ENCODE measurements at places on chromosomes 3 and 15.

DNA sequence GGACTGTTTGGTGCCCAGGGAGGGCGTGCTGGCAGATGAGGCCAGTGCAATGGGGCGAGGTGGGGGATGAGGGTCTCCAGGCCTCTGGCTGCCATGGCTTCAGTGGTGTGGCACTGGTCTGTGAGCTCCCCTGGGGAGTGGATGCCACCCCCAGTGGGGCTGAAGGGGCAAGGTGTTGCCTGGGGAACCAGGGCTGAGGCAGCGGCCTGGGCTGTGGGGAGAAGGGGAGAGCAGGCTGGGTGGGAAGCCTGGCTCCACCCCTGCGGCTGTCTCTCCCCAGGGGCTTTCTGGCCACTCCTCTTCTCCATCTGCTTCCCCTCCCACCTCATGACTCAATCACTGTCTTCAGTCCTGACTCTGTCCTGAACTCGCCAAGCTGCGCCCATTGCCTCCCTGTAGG lies 88.4 kb upstream of the TLE3 start:
- no peak for DNase-seq

DNA sequence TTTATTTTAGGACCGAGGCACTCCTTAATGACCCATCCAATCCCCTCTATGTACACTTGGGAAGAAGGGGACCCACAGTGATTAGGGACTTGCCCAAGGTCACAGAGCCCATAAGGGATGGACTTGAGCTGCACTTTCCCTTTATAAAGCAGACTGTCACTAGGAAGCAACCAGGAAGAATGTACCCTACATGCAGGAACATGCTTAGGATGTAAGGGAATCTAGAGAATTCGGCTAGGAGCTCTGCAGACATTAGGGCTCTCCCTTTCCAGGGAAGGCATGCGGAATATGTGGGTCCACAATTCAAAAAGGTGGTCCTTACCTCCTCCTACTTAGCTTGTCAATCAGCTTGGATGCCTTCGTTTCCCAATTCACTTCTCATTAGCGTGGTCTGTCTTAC lies 78.7 kb downstream of the TMEM266 start:
- DNase-seq: no peak

DNA sequence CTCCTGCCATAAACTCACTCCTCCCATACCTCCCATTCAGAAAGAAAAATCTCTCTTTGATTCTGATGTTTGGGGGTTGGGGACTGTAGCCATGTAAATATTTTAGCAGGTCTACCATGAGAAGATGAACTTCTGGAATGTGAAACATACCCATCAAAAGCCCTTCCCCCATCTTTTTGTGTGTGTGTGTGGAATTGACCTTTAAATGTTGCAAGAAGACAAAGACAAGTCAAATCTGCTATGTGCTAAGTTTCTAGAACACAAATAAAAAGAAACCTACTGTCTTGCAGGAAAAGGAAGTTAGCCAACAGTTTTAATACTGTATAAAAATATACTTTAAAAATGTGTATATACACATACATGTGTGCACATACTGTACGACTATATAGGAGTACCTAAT lies 29.7 kb upstream of the USP50 start:
- DNase-seq: no peak

- DNase-seq: no peak
Measured at GRCh38 chr3:170711786-170712185, 125.9 kb upstream of the SLC7A14 start.

DNA sequence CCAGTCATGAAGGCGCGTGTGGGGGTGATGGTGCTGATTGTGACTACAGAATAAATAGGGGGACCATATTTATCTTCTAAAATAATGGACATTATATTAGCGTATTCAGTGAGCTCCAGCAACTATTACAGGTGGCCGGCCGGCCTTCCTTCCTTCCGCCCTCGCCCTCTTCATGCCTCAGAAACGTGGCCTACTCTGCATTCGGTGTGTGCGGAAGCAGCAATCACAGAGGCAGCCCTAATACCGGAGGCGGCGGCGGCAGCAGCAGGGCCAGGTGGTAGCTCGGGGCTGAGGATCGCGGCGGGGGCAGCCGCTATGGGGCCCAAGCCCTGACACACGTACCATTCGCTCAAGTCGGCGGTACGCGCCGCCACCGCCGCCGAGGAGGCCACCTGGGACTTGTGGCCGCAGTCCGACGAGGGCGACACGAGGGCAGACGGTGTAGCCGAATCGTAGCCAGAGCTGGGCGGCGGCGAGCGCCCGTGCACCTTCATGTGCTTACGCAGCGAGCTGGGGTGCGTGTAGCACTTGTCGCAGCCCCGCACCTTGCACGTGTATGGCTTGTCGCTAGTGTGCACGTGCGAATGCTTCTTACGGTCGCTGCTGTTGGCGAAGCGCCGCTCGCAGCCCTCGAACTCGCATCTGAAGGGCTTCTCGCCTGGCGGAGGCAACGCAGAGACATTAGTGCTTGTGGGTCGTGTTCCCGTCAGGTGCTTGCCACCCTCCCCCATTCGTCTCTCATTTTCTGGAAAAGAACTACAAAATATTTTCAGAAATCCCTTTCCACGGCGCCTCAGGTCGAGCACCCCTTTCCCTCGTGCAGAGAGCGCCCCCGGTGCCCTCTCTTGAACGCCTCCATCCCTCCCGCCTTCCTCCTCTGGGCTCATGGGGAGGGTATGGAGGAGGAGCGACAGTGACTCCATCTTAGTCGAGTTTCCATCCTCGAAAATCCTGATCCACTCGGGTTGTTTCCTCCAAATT lies 15.5 kb downstream of the ZIC4 start:
- DNase-seq: no peak

GRCh38 chr15:33150971-33151370 lies 43.5 kb downstream of the FMN1 start:
- DNase-seq: no peak

DNA sequence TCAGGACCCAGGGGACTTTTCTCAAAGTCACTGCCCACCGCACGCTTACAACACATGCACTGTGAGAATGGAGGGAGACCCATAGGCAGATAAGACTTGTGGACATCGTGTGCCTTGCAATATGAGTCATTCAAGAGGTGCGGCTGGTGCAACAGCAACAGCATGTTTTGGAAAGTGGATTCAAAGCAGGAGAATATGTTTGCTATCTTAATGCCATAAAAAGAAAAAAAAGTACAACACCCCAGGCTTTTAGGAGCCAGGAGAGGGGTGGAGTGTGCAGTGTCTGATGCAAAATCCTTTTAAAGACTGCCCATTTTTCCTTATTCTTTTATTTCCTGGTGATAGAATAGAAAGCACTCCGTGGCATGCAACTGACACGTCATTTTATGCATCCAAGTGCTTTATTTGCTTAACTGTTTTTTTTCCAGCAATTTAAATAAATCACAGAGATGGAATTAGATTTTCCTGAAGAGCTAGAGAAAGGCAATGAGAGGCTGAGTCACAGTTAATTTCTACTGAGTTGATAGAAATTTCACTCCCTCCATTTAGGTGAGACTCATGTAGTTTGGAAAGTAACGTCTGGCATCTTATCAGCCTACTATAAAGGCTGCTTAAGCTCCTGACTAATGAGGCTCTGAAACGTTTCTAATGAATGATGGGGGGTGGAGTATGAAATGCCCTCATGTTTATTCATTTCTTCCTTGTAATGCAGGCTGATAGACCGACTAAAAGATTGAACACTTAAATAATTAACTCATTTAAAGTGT lies 96.4 kb downstream of the NSUN3 start:
- DNase-seq: peak; percentile 7

DNA sequence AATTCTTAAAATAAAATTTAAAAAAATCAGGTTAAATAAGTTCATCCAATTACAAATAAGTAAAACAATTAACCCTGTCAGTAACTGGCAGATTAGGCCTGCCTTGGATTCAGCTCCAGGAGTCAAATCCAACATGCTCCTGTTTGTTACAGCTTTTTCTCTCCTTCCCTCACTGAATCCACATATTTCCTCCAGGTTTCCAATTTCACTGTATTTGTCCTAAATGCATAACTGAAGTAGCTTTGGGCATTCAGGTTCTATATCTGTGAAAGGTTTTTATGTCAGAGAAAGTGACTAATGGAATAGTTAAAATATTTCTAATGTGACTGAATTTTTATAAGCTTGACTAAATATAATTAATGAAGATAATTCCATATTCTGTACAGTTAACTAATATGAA lies 79.7 kb downstream of the IFT80 start:
- DNase-seq: no peak

DNA sequence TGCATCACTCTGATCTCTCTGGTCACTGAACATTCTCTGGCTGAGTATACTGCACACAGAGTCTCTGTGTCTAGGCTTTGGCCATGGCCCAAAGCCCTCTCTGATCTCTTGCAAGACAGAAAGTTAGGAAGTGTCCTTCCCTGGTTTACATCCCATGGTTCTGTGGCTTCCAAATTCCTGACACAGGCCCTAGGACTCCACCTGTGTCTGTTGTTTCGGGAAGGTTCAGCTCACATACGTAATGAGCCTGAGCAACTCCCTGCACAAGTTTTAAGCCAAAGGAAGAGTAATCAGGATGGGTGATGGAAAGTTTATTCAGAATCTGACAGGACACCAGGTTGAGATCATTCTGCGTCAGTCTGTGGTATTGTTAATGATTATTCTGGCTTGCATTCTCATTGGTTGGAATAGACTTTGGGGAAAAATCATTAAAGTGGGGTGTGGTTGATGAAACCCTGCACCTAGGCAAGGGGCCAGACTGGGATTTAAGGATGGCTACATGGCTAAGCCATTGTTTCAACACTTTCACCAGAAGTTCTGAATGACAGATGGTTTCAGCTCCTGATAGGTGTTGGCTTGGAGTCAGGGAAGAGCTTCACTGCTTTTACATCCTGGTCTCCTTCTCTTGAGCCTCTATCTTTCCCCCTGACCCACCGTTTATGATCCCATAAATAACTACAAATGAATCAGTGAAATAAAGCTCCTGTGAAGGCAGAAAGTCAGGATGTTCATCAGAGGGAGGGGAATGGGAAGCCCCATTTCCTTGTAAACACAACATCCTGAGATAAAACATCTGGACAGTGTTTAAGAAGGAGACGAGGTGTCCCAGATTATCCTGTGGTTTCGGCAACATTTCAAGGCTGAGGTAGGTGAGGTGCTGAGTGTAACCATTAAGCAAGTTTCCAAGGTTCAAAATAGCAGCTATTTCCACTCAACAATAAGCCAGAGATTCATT lies 14.1 kb downstream of the LCMT2 start:
- DNase-seq: no peak

- peak; percentile 22 for DNase-seq
Measured at GRCh38 chr15:34023907-34024306, 15.1 kb downstream of the AVEN start.

- DNase-seq: no peak
Measured at GRCh38 chr3:40511031-40511718, 5.3 kb downstream of the ZNF620 start.

- no peak for DNase-seq
Measured at GRCh38 chr3:156659260-156659659, 15.1 kb upstream of the TIPARP start.

- no peak for DNase-seq
Measured at GRCh38 chr3:157639756-157640426, 136.7 kb upstream of the VEPH1 start.

GRCh38 chr3:40102182-40102581 lies 207.3 kb upstream of the EIF1B start:
- DNase-seq: no peak
